ENCODE measurements at places on chromosomes 13 and 19.

GRCh38 chr19:5635427-5635826, 12.5 kb downstream of the SAFB start:
- no peak for DNase-seq

DNA sequence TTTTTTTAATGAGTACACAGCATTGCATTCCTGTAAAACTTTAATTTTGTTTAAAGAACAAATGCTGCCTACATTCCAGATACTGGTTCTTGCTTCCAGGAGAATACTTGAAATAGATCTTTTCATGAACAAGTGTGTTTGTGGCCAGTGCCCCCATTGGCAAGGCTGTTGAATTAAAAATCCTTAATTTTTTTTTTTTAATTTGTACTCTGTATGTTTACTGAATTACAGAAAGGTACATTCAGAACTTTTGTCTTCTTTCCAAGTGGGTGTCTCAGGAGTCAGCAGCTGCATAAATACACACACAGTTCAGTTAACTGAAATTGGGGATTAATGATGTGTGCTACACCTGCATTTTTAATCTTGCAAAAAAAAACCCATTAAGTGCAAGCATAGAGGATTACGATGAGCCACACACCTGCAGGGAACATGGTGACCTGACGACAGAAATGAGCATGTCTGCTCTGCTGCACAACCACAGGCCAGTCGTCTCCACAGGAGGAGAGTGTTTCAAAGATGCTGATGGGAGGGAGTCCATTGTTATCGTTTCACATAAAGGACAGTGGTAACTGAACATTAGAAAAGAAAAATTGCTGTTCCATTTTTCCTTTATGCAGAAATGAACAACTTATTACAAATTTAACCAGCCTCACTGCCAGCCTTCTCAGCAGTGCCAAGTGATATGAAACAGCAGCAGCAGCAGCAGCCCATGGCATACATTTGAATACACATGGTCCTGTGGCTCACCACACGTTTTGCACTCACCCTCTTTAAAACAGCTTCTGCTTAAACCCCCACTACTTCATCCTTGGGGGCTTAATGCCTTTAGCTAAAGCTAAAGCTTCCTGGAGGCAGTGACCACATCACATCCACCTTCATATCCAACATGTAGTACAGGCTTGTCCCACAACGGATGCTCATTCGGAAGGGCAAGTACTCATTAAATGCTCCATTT, 72.3 kb upstream of the RFC3 start:
- no peak for DNase-seq

DNA sequence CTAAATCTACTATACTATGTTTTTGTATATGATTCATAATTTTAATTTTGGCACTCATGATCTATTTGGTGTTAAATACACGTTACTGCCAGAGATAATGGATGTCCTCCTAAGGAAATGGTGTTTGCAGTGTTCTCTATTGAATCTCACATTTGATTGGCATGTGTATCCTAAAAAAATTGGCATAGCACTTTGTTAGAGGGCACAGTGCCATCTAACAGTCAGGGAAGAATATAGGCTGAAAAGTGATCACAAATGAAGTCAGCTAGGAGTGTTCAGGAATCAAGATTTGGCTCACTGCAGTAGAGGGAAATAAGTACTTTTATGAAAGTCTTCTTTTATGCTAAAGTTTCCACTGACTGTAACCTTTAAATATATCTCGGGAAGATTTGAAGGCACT, 624.6 kb downstream of the GPC6 start:
- DNase-seq = no peak

GRCh38 chr13:36778083-36778671, 40.8 kb upstream of the RFXAP start:
- DNase-seq = peak; percentile 57

- no peak for DNase-seq
These were observed 28.8 kb downstream of the ACTN4 start for GRCh38 chr19:38676023-38676877.
